ENCODE measurements at places on chromosomes 4 and X.

DNA sequence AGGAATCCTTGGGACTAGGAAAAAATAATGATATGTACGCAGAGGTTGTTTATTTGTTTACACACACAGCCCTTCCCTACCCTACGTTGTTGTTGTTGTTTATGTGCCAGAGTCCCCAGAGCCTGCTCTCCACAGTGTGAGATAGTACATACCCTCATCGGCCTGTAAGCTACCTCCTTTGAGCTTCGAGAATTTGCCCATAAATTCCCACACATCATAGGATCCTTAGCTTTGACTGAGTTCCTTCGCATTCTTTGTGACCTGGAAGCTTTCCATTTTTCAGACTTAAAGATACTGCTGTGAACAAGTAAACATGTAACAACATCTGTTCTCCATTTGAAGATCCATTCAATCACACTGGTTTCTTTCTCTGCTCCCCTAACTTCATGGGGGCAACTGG, 114.5 kb downstream of the IRF2 start:
- DNase-seq: no peak

GRCh38 chrX:140507223-140507981, 2.5 kb upstream of the SOX3 start:
- DNase-seq: no peak

GRCh38 chr4:183288955-183289354, 31.1 kb downstream of the CLDN22 start:
- DNase-seq: no peak

DNA sequence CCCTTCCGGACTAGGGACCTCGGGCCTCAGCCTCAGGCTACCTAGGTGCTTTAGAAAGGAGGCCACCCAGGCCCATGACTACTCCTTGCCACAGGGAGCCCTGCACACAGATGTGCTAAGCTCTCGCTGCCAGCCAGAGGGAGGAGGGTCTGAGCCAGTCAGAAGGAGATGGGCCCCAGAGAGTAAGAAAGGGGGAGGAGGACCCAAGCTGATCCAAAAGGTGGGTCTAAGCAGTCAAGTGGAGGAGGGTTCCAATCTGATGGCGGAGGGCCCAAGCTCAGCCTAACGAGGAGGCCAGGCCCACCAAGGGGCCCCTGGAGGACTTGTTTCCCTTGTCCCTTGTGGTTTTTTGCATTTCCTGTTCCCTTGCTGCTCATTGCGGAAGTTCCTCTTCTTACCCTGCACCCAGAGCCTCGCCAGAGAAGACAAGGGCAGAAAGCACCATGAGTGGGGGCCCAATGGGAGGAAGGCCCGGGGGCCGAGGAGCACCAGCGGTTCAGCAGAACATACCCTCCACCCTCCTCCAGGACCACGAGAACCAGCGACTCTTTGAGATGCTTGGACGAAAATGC, at the start of gene WAS:
Gene WAS, plus strand, starts transcription at position 389 of the 572 bp plus-strand sequence. Its CDS starts 55 bp downstream, at position 444.
- DNase-seq: no peak

DNA sequence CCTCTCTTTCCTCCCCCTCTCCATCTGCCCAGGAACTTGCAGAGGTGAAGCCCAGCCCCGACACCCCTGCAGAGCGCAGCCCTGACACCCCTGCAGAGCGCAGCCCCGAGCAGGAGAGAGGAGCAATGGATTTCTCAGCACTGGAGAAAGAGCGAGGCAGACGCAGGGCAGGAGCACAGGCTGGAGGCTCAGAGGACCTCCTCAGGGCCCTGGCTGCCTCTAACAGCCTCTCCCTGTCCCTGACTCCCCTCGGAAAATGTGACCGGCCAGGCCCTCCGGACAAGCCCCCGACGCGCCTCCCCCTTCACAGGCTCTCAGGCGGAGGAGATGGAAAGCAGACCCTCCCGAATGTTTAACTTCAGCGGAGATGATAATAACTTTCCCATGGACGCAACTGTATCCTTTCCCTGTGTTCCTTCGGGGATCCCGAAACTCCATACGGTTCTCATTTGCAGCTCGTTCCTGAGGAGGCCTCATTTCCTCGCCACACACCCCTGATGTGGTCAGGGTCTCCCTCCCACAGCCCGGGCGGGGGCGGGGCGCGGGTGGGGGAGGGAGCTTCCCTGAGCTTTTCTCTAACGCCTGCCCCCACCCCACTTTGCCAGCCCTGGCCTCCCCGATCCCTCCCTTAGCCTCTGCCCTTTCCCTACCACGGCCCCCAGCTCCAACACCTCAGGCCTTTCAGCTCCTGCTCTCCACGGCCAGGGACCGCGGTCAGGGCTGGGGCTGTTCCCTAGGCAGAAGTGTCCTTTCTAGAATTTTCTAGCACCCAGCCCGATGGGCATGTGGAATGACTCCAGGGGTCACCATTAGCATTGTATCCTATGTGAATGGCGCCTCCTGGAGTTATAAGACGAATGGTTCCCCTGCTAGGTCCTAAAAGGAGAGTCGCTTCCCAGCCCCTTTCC, 201.1 kb upstream of the BCOR start:
- no peak for DNase-seq

DNA sequence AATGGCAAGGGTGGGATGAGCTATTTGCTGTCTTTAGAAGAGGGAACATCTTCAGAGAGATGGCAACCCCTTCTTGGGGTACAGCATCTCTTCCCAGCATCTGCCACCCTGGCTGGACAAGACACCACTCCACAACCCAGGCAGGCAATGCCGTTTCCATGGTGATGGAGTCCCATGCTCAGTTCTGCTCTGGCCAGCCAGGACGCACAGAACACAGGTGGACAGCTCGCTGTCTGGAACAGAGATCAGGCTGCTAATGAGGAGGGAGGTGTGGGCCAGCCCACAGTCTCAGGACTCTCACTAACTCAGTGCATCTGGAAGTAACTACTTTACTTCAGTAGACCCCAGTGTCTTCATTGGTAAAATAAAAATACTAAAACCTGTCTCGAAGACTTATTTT, 321.0 kb upstream of the CPEB2 start:
- DNase-seq: no peak

DNA sequence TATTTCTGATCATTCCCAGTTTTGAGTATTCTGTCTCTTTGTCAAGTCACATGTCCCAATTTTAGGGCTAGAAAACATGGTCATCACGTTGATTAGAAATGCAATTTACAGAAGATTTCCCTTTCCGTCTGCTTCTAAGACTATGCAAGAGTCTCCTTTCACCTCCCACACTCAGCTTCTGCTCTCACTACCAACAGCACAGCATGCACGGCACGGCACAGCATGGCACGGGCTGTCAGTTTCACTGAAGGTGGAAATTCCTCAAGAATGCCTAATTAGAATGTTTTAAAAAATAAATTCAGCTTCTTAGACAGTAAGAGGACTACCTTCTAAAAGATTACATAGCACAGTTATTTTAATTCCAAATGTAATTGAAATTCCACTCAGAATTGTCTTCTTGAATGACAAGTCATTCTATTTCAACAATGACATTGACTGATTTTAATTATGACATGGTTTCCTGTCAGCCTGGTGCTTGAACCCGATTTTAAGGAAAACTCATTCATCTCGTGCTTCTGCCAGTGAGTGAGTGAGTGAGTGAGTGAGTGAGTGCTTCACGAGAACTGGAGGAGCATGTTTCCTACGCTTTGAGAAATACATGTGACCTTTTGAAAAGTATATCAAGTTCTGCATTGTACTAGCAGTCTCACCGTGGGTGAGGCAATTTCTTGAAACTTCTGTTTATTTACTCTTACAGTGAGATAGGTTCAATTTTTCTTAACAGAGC, 124.8 kb upstream of the SORBS2 start:
- no peak for DNase-seq

DNA sequence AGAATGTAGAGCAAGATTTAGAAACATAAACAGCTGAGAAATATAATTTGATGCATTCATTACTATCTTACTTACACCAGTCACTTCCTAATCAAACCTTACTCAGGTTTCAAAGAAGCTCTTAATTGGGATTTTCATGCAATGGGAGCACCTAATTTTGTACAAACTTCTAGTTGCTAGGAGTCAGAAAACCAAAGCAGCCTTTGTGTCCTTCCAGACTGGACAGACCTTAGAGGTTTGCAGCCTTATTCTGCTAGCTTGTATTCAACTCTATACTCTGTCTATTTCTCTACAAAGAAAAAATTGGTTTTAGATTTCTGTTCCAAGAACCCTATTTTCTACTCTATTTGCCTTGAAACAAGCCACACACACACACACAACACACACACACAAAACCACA, 19.4 kb downstream of the GABRA2 start:
- no peak for DNase-seq

DNA sequence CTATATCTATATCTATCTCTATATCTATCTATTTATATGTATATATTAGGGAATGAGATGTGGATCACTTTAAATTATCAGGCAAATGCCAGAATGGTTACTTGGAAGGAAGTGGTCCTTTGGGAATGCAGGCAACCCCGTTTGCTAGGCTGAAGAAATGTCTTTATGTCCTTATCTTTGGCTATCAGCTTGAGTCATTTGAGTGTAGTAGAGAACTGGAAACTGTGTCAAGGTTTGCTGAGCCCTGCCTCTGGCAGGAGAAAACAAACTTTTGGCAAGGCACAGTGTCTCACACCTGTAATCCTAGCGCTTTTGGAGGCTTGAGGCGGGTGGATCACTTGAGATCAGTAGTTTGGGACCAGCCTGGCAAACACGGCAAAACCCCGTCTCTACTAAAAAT, 167.3 kb downstream of the ACTRT1 start:
- no peak for DNase-seq

DNA sequence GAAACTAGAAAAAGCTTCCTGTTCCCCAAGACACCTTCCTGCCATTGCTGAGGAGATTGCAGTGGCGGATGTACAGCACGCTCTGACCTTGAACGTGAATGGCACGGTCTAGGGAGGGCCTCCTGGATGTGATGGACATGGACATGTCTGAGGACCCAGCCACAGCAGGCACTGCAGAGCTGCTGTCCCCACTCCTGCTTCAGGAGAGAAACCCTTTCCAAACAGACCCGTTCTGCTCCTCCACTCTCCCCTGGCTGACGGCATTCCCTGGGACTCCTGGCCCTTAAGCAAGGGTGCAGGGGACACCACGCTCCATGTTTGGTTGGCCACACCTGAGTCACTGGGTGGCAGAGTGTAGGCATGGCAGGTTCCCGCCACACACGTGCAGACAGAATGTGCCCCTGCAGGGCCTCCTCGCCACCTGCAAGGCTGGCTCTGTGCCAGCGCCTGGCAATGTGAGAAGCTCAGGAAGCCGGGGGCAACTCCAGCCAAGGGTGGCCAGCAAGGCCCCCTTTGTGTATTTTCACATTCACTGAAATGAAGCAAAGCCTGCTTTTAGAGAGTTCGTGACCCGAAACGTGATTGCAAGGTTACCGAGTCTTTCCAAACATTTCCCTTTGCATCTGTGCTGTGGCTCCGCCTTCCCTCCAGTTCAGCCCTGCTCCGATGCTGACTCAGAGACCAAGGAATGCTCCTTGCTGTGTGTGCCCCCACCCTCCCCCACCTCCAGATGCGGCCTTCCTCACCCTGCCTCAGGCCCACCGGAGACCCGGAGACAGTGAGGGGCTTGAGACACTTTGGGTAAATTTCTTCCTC, 46.1 kb downstream of the HTRA3 start:
- peak; percentile 11 for DNase-seq

DNA sequence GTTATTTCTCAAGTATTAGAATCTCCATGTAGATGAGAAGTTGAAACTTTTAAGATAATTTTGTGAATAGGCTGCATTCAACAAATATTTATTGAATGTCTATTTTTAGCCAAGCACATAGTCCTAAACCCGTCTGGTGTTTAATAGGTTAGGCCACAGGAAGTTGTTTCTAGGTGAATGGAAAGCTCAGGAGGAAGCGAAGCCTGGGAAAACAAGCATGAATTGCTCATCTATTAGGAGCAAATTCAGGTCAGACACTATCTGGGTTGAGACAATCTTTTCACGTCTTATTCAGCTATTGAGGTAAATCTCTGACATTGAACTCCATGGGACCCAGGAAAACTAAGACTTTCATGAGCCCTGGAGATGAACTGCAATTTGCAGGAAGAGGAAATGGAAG, 43.1 kb upstream of the FREM3 start:
- DNase-seq: no peak

GRCh38 chrX:2501559-2502102, 855 bp upstream of the DHRSX start:
- no peak for DNase-seq

GRCh38 chr4:174764105-174764729, 64.8 kb downstream of the GLRA3 start:
- DNase-seq: no peak

- DNase-seq: no peak
These were observed 132.3 kb downstream of the CBR4 start for GRCh38 chr4:168877511-168878491.

DNA sequence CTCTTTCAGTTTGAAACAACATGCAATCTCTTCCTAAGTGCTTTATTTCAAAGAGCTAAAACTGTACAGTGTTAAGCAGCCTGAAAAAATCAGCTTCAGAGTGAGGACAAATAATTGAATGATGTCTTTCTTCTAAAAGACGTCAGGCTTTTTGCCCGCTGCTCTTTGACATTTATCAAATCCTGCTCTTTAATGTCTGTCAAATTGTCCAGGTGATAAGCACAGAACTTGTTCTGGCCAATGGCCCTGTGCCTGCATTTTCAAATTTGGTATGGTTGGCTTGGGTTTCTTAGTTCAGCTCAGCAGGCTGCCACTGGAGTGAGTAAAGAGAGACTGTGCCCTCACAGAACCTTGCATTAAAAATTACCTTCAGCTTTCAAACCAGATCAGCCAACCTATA, 712.9 kb upstream of the LCORL start:
- DNase-seq: peak; percentile 13

DNA sequence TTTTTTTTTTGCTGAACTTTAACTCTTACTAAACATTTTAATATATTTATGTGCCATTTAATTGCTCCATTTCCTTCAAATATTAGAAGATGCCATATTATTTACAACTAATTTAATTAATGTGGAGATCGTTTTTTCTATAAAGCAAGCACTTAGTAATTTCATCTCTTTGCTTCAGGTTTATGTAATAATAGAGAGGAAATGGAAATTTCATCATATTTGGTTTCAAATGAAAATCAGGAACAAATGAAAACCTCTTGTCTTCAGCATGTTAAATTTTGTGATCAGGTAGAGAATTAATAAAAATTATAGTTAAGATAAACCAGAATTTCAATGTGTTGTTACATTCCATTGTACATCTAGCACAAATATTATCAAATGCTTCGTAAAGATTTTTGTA, 120.1 kb downstream of the SYNPO2 start:
- no peak for DNase-seq

- no peak for DNase-seq
These were observed 577 bp upstream of the YIPF7 start for GRCh38 chr4:44652002-44652401.
